CD8-positive, alpha-beta T cell (primary cell): ENCODE measurements at places on chromosomes 6 and 20.

DNA sequence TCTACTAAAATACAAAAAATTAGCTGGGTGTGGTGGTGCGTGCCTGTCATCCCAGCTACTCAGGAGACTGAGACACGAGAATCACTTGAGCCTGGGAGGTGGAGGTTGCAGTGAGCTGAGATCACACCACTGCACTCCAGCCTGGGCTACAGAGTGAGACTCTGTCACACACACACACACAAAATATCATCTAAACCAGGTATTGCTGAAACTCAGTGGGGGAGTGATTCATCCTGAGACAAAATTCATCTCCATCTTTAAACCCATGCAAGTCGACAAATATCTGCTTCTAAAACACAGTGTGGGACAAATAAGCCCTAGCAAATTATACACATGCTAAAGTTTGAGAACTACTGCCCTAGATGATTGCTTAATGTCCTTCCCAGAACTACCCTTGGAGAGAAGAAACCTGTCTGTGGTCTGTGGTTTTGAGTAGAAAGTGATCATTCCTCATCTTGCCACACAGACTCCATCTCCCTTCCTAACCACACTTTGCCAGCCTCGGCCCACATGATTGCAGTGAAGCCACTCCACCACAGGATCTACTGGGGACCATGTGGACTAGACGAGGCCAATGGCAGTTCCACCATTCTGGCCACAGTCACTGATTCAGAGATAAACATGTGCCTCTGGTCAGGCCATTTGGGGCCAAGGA lies 130.3 kb downstream of the OPRM1 start:
- no peak for DNase-seq

GRCh38 chr20:37452236-37452635 lies 68.8 kb upstream of the NNAT start:
- DNase-seq, result no peak

DNA sequence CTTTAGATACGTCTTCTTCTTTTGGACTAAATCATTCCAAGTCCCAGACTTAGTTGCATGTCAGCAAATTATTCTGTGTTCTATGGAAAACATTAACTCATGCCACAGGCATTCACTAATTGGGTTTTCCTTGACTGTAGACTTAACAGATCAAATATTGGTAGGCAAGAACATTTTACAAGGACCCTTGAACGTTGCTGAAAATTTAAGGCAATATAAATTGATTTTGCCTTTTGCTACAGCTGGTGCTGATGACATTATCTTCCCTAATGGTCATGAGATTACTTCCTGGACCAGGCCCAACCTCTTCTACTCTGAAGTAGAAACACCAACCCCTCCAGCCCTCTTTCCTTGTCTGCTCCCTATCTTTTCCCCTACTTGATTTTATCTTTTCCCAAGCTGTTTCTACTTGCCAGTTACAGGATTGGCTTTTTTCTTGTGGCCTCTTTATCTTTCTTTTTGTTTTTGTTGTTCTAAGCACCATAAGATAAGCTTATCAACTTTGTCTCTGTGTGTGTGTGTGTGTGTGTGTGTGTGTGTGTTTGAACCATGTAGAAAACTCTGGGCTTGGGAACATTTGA lies 514.0 kb upstream of the SOX4 start:
- no peak for DNase-seq

- peak; percentile 38 for DNase-seq
Observed at GRCh38 chr20:62739581-62740285, 31.1 kb downstream of the NTSR1 start.

- no peak for DNase-seq
Observed at GRCh38 chr6:130424710-130425109, 58.9 kb downstream of the TMEM200A start.

DNA sequence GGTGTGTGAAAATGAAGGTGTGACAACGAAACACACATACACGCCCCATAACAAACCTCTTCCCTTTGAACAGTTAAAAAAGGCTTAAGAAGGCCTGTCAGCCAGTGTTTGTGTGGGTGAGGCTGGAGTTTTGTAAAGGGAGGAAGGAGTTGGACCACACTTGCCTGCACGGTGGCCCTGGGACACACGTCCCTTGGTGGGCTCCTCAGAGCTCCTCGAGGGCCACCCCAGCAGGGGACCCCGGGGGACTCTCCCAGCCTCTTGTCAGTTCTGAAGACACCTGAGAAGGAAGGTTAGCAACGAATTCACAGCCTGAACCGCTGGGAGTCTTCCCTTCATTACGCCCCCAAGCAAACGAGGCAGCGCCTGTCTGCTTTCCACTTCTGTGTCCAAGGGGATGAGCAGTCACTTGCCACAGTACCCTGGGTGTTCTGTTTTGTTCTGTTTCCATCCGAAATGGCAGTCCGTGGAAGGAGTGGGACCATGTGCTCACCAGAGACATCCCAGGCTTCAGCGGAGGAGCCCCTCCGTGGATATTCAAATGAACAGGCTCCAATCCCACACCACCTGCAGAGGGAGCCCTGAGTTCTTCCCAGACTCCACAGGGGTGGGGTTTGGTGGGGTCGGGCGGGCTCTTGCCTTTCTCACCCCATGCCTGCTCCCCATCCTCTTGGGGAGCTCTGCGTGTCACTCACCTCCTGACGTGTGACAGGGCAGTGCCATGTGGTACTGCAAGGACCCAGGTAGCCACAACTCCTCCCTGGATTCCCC lies 68.6 kb downstream of the NRN1 start:
- DNase-seq, result no peak

GRCh38 chr6:15816661-15817060 lies 153.8 kb upstream of the DTNBP1 start:
- DNase-seq, result no peak

DNA sequence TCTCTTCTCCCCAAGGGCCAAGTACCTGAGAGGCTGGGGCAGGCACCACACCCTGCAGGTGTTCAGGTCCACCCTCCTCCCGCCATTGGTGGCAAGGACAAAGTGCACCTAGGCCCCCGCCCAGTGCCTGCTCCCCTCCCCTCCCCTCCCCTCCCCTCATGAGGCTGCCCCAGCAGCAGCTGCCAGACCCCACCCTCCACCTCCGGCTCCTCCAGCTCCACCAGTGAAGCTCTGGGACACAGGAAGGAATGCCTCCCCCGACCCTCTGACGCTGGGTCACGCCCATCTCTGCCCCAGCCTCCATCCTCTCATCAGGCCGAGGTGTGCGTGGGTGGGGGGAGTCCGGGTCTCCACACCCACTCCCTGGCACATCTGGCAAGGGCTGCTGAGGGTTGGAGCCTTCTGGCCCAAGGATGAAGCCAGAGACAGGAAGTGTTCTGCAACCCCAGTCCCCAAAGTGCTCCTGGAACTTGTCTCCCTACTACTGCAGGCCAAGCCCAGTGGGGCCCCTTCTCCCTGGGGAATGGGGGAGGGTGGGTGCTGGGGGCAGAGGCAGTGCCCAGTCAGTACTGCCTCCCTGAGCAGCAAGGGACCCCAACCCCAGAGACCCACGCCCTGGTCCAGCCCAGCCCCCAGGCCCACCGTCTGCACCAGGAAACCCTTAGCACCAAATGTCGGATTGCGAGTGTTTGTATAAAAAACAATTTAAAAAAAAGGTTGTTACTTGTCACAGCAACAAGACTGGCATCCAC lies 1.6 kb upstream of the UCKL1 start:
- no peak for DNase-seq

DNA sequence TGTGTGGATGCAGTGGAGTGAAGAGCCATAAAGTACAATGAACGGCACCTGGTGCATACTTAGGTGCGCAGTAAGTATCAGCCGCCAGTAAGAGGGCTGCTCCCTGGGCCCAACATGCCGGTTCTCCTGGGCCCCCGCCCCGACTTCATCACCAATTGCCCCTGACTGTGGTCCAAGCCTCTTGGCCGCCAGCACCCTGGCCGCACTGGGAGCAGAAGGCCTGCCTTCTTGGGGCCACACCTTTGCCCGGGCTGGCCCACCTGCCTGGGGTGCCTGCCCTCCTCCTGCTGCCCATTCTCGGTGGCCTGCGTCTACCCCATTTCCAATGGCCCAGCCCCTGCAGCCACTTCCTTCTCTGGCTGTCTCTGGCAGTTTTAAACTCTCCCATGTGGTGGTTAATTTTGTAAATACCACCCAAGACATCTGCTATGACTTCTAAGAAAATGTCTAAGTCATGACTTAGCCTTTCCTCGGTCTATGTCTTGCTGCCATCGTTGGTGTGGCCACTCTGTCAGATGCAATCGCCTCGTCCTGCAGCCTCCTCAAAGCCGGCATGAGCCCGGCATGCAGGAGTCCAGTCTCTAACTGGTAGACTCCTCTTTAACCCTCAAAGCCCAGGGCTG lies 36.8 kb downstream of the PMEPA1 start:
- DNase-seq, result no peak

GRCh38 chr6:121959501-121959900 lies 440.0 kb upstream of the HSF2 start:
- no peak for DNase-seq

GRCh38 chr6:121260651-121261102 lies 73.6 kb downstream of the TBC1D32 start:
- no peak for DNase-seq

- no peak for DNase-seq
Observed at GRCh38 chr6:3962291-3963280, 113.4 kb downstream of the FAM50B start.

- DNase-seq, result no peak
Observed at GRCh38 chr20:2984028-2984501, 59.4 kb upstream of the GNRH2 start.

DNA sequence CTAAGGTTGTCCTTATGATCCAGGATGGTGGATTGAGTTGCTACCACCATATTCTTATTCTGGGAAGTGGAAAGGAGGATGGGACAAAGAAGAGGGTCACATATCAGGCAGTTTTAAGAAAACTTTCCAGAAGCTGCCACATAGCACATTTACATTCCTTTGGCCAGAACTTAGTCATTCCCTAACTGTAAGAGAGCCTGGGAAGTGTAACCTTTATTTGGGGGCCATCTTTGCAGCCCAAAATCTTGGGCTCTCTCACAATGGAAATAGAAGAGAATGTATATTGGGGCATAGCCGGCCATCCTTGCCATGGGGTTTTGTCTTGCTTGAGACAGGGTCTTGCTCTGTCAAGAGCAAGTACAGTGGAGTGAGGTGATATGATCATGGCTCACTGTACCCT lies 8.4 kb downstream of the ZNF341 start:
- no peak for DNase-seq

DNA sequence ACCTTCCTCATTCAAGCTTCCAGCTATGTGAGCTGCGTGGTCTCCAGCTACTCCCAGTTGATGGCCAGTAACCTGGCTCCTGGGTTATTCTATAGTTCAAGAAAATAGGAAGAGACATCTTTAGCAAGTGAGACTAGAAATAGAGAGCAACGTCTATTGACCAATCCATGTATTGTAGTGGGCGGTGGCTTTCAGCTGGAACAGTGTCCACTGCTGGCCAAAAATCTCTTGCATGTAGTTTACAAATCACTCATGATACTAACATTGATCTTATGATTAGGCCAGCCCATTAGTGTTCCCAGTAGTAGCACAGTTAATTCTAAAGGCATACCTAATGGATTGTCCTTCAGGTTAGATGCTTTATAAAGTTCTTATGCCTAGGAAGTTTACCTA lies 58.9 kb upstream of the SCP2D1 start:
- DNase-seq, result no peak

- peak; percentile 9 for DNase-seq
Observed at GRCh38 chr6:107458672-107459282, 587 bp downstream of the PDSS2 start.

GRCh38 chr6:161163466-161164181 lies 110.2 kb downstream of the AGPAT4 start:
- DNase-seq, result no peak

DNA sequence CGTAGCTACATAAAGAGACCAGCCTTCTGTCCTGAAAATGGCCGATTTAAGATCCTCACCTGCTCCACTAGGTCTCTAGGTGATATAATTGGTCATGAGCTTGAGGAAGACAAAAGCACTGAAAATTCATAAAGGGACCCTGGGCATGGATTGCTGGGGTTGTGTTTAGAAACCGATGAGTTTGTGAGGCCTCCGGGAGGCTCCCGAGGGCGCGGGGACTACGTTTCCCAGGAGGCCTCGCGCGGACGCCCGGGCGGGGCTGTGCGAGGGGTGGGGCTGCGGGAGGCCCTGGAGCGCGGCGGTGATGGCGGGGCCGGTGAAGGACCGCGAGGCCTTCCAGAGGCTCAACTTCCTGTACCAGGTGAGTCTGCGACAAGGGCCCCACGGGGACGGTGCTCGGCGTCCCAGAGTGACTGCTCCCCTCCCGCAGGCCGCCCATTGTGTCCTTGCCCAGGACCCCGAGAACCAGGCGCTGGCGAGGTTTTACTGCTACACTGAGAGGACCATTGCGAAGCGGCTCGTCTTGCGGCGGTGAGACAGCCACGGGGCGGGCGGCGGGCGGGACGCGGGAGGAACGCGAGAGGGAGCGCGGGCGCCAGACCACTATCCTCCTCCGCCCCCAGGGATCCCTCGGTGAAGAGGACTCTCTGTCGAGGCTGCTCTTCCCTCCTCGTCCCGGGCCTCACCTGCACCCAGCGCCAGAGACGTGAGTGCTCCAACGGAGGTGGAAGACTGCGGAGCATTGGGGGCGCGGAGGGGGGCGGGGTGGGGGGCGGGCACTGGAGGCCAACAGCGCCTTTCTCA lies at the start of gene RPP21:
Gene RPP21 (plus strand): TSS at position 289 of the 804 bp plus-strand sequence. CDS start 16 bp downstream, at position 305.
- peak; percentile 92 for DNase-seq

GRCh38 chr20:1892119-1892385 lies 3.2 kb upstream of the SIRPA start:
- no peak for DNase-seq

- DNase-seq, result no peak
Observed at GRCh38 chr20:47296950-47297349, 59.5 kb downstream of the ZMYND8 start.

DNA sequence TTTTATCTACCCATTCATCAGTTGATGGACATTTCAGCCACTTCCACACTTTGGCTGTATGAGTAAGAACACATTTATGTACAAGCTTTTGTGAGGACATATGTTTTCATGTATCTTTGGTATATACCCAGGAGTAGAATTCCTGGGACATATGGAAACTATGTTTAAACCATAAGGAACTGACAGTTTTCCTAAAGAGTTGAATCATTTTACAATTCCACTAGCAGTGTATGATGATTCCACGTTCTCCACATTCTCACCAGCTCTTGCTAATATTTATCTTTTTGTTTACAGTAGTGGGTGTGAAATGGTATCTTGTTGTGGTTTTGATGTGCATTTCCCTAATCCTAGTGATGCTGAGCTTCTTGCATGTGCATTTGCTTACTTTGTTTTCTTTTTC lies 338.1 kb downstream of the PLCB1 start:
- DNase-seq, result no peak

GRCh38 chr20:33926425-33926824 lies 67.3 kb upstream of the RALY start:
- DNase-seq, result no peak

DNA sequence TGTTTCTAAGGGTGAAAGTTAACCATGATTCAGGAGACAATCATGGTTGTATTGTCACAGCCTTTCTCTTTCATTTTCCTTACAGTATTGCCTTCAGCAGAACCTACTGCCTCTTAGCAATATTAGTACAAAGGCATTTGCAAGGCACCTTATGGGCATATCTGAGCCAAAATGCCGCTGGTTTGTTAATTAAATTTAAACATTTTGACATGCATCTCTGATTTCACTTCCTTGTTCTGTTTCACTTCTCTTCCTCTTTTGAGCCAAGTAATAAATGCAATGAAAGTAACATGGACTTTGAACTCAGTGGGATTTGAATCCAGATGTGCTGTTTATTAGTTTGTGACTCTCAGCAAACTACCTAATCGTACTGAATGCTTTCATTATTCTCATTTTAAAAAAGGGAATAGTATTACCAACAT lies 467.4 kb upstream of the CITED2 start:
- DNase-seq, result peak; percentile 5
